ENCODE measurements at places on chromosomes 6 and 20.

DNA sequence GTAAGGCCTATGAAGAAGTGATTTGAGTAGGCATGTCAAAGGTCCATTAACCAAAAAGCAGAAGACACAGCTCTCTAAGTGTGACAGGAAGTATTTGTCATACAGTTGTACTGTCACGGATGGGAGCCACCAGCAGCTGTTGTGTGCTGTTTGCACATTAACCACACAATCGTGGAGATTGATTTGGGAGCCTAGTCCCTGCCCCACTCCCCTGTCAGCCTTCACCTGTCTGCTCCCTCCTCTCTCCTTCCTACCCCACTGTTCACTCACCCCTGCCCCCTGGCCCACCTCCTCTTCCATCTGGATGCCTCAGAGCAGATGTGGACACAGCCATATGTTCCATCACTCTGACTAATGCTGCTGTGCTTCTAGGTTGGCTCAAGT lies 124.7 kb upstream of the SPACA1 start:
- DNase-seq, result no peak

DNA sequence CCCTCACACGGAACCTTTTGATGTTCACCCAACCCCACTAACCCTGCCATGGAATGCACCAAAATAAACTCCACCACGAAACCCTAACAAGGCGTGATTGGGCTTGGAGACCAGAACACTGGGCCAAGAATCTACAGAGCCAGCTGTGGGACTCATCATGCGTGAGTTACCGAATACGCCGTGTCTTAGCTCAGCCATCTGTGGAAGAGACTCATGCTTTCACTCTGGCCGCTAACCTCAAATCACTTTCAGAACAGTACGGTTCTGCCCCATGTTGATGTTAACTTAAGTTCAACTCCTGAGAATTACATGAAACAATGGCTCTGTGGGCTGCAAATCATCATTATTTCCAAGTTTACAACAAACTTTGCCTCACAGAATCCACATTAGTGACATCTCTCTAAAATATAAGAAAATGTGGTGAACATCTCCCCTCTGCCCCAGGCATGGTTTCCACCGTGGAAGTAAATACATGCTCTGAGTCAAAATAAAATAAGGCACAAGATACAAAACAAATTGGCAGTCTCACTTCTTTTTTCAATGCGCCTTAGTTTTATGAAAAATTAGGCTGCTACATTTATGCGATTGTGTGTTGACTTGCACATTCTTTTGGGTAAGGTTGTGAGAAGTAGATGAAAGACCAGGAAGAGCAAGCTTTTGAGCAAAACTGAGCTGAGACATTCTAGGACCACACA lies 308.9 kb upstream of the EXOC2 start:
- no peak for DNase-seq

DNA sequence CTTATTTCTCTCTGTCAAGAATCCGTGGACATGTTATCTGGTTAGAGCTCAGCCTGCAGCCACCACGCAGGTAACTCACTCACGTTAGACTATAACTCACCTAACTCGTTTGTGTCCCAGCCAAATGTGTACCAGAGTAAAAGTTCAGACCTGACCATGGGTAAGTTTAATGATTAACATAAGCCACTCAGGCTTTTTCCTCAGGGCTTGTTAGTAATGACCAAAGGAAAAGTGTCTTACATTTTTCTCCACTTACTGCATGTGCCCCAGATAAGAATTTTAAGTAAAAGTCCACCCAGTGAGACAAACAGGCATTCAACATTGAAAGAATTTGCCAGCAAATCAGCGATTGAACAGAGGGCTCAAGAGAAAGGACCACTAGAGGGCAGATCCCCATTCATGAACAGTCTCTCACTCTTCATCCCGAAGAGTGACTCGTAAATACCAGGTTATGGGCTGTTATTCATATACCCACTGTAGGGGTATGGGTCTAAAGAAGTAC lies at the start of gene PKHD1:
Gene PKHD1, minus strand, starts transcription at position 116 of the 502 bp plus-strand sequence. CDS start 2,680 bp downstream, outside the sequence.
- no peak for DNase-seq

DNA sequence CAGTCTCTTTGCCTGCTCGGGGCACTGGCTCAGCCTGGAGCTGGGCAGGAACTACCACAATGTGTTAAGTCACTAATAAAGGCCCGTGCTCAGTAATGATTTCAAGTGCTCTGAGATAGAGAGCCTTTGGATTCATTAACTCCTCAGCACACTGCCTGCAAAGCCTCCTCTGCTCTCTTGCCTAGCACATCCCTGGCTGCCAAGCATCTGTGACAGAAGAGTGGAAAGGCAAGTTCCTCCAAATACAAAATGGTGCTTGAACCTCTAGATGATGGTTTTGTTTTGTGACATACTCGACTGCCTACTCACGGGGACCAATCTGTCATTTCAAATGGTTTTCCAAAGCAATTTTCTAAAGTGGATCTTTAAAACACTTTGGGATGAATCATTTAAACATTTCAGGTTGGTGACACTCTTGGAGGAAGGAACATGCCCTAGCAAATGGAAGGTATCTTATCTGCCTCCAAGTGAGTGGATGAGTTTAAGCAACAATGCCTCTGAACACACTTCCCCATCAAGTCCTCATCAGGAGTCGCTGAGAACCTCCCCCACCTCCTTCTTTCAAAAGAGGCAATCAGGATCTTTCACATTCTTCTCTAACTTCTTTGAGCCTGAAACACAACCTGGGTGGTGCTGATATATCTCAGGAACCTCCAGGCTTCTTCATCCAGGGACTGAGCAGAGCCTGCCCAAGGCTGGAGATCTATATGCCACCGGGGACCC lies 35.8 kb downstream of the METTL24 start:
- DNase-seq, result no peak

- DNase-seq, result no peak
Measured at GRCh38 chr20:41278936-41279335, 38.6 kb downstream of the ZHX3 start.

DNA sequence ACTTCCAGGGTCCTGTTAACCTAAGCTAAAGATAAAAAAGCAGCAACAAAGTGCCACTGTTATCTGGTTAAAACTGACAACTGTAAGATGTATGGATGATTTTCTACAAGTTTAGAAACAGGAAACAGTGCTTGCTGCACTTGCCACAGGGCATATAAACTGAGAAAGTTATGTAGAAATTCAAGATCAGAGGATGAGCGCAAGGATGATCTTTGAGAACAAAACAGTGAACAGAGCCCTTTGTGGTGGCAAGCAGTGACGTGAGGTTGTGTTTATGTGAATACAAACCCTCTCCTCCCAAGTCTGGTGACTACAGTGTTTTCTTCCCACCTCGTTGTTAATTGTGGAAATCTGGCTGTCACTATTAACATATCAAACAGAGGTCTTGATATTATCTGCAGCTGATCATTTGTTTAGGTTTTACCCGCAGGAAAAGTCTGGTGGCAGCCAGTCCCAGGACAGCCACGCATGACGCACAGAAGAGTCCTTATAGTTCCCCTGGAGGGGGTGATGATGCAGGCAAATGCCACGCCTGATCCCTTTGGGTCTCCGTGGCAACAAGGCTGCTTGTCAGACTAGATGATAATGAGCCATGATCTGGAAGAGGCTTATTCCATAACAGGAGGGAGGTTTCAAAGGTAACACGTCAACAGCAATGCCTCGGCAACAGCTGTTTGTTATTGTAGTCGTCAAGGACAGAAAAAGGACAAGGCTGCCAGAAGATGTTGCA lies 43.1 kb upstream of the TNFAIP3 start:
- DNase-seq, result peak; percentile 83

GRCh38 chr6:32442977-32443552 lies 3.4 kb downstream of the HLA-DRA start:
- DNase-seq, result no peak

DNA sequence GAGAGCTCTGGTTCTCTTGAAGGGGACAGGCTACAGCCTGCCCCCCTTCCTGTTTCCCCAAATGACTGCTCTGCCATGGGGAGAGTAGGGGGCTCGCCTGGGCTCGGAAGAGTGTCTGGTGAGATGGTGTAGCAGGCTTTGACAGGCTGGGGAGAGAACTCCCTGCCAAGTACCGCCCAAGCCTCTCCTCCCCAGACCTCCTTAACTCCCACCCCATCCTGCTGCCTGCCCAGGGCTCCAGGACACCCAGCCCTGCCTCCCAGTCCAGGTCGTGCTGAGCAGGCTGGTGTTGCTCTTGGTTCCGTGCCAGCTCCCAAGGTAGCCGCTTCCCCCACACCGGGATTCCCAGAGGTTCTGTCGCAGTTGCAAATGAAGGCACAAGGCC lies 9.8 kb downstream of the VEGFA start:
- no peak for DNase-seq

DNA sequence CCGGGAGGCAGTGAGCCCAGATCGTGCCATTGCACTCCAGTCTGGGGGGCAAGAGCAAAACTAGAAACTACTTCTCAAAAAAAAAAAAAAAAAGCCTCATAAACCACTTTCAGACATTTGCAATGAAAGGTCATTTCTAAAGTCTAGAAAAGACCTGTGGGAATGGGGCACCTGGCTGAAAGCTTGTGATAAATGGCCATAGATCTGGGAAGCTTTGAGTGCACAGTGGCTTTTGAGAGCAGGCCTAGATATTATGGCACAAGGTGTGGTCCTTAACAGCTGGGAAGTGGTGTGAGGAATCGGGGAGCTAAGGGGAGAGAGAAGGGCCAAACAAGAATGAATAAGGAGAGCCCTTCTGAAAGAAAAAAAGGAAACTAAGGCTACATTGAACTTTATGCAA lies 33.2 kb downstream of the ID4 start:
- DNase-seq, result no peak

GRCh38 chr6:41939848-41940758 lies 1.5 kb downstream of the CCND3 start:
- DNase-seq, result no peak

DNA sequence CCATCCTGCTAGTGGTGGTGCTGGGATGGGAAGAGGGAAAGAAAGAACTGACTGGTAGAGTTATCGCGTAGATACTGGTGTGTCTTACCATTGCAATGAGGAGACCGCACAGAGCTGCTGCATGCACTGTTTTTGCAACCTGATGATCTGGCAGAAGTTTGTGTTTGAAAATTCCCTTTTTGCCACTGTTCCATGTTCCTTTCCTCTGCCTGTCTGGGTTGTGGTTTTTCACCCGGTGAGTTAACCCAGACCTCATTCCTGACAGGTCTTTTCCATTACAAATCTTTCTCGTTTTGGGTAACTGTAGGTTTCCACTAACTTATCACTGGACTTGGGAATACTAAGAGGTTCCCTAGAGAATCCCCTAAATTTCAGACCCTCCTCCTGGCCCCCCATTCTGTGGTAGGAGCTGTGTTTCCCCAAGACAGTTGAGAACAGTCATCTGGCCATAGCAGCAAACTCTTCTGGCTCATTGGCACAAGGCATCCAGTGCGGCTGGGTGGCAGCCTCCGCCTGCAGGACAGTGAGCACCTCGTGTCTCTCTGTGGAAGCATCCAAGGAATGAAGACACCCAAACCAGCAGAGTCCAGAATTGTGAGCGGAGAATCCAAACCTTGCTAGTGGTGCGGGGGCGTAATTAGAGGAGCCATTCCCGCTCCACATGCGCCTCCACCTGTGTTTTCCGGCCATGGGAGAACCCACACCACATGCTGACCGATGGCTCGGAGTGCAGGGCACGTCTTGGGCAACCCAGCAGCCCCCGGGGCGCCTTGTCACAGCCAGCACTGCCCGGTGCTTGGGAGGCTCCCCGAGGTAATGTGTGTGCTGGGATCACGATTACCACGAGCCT lies 32.8 kb downstream of the ERMARD start:
- DNase-seq, result no peak

- no peak for DNase-seq
Measured at GRCh38 chr20:59565768-59566461, 38.4 kb upstream of the PHACTR3 start.

- DNase-seq, result no peak
Measured at GRCh38 chr6:118864341-118865099, 29.4 kb upstream of the ASF1A start.

DNA sequence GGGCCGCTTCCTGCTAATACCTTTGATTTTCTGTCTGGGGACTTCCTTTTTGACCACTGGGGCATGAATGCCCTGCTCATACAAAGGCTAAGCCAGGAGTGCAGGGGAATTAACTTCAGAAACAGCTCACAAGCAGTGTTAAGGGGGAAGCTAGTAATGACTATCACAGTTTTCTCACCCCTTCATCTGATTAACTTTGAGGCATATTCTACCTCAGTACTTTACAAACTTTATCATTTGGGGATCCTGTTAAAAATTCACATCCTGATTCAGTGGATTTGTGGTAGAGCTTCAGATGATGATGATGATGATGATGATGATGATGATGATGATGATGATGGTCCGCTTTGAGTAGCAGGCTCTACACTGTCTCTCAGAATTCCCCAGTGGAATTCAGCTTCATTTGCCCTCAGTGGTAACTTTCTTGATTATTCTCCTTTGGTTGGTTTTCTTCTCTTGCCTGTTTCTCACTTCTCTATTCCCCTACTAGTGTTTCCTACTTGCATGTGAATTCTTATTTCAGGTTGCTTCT lies 78.4 kb upstream of the TMEM170B start:
- no peak for DNase-seq

GRCh38 chr20:46108435-46108841 lies 9.7 kb upstream of the CD40 start:
- DNase-seq, result no peak

- no peak for DNase-seq
Measured at GRCh38 chr6:168163096-168163731, 84.2 kb upstream of the FRMD1 start.

GRCh38 chr6:147639279-147639678 lies 130.8 kb downstream of the SAMD5 start:
- no peak for DNase-seq

GRCh38 chr6:39050453-39051112 lies 2.0 kb downstream of the GLP1R start:
- DNase-seq, result no peak

DNA sequence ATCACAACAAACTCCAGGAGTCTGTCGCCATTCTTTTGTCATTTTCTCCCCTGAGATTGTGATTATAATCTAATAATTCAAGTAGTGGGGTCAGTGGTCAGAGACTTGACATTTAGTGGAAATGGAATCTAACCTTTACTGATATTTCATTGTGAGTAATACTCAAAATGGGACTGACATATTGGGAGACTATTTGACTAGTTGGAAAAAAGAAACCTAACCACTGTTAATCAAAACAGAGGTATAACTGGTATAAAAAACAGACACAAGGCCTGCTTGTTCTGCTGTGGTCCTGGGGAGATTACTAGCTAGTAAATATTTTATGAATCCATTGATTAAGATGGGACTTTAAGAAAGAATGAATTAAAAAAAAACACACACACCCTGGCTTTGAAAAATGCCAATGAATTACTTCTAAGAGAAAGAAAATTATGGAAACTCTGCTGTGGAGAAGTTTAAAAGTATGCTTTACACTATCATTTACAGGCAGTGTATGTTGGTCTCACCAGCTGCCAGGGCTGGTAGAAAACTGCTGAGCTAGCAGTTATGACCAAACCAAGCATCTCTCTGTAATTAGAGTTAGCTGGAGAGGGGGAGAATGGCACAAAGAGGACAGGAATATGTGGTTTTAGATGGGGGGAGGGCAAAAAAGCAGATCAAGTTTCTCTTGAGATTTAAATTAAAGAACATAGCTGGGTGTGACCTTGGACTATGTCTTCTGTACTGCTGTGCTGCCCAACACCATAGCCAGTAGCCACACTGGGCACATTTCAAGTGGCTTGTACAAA lies 103.7 kb downstream of the FYN start:
- no peak for DNase-seq

Data from T-helper 17 cell (primary cell).